Germinal center (tissue), 1 donor: ENCODE measurements at places on chromosomes 4 and X.

GRCh38 chr4:16122308-16122711, 38.5 kb upstream of the PROM1 start:
- DNase-seq = no peak

- no peak for DNase-seq
Observed at GRCh38 chrX:20059467-20060128, 57.1 kb downstream of the MAP7D2 start.

GRCh38 chr4:2728221-2728620, 27.9 kb downstream of the TNIP2 start:
- DNase-seq = no peak

DNA sequence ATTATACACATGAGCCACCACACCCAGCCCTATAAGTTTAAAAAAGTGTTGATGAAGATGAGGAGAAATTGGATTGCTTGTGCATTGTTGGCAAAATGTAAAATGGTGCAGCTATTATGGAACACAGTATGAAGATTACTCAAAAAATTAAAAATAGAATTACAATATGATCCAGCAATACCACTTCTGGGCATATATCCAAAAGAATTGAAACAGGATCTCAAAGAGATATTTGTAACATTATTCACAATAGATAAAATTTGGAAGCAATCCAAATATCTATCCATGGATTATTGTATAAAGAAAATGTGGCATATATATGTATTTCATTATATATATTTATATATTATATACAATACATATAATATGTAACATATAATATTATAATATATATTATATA, 515.6 kb upstream of the GNPDA2 start:
- DNase-seq = no peak

GRCh38 chr4:101761405-101761804, 29.1 kb upstream of the BANK1 start:
- DNase-seq = no peak

DNA sequence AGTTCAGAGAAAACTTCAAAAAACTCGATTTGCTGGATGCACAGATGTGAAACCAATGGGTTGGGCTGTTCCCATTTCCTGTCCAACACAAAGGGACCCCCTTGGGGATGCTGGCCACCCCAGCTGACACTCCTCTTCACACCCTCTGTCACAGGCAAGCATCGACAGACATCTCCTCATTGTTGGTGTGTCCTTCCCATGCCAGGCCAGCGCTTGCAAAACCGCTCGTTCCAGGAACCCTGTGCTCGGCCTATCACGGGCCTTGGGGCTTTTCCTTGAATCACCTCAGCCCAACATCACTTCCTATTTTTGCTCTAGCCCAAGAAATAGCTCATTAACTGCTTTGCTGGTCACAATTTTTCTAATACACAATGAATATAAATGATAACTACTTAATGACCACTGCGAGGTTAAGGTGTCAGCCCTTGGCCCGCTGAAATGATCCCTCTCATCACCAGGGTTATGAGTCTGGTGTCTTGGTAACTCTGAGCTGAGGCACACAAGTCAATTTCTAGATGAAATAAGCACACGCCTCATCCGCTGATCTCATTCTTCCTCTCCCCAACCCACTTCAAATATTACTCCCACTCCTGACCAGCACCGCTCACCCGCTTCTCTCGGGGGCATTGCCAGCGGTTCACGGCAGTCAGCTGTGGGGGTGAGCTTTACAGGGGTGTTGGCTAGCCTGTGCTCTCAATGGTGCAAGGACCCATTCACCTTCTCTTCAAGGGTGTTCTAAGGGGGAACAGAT, 32.3 kb downstream of the BCOR start:
- no peak for DNase-seq

DNA sequence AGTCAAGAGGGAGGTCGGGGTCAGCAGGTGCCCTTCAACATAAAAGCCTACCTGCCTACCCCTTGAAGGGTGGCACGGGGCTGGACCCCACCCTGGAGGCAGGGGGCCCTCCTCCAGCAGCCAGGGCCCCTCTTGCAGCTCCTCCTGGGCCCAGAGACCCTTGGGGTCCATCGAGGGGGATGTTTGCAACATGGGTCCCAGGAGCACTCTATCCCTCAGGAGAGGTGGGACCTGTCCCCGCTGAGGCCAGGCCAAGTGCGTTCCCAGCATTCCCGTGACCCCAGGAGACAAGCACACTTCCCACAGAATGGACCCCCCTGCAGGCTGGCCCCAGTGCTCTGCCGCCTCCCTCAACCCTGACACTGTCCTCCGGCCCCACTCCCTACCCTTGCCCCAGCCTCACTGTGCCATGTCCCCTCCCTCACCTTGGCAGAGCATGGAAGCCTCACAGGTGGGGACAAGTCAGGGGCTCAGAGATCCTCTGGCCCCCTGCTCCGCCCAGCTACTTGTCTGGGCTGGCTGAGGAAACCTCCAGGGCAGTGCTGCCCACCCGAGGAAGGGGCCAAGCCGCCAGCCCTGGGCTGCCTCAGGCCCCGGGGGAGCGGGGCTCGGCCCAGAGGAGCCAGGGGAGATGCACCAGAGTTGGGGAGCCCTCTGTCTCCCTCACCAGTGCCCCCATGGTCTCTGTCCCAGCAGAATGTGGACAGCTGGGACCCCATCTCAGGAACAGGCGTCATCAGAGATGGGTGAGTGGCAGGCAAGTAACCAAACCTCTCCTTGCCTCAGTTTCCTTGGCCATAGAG, 2.2 kb downstream of the MXD4 start:
- no peak for DNase-seq

GRCh38 chr4:40223343-40223742, 26.5 kb downstream of the RHOH start:
- DNase-seq = no peak

GRCh38 chr4:81913427-81913879, 441.7 kb upstream of the RASGEF1B start:
- peak; percentile 76 for DNase-seq

DNA sequence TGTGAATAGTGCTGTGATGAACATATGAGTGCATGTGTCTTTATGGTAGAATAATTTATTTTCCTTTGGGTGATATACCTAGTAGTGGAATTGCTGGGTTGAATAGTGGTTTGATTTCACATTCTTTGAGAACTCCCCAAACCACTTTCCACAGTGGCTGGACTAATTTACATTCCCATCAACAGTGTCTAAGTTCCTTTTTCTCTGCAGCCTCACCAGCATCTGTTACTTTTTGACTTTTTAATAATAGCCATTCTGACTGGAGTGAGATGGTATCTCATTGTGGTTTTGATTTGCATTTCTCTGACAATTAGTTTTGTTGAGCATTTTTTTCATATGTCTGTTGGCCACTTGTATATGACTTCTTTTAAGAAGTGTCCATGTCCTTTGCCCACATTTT, 29.1 kb downstream of the JADE3 start:
- no peak for DNase-seq

DNA sequence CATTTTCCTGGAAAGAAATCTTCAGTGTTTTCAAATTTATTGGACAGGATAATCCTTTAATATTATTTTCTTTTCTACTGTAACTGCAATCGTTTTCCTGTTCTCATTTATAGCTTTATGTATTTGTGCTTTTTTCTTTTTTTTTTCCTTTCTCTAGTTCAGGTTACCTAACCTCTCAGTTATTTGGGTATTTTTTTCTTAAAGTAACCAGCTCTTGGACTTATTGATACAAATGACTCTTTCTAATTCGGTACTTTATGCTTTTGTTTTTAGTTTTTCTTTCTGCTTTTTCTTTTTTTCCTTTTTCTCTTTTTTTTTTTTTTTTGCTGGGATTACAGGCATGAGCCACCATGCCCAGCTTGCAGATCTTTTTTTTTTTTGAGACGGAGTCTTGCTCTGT, 25.2 kb downstream of the WWC2 start:
- DNase-seq = no peak

- no peak for DNase-seq
Observed at GRCh38 chr4:126191536-126191935, 876.8 kb downstream of the FAT4 start.
